ENCODE measurements at places on chromosomes 2 and 18. TPM values are rescaled to one million over a fixed set of nuclear protein-coding genes. Genes with fewer than 3 reads are reported as not detected.

DNA sequence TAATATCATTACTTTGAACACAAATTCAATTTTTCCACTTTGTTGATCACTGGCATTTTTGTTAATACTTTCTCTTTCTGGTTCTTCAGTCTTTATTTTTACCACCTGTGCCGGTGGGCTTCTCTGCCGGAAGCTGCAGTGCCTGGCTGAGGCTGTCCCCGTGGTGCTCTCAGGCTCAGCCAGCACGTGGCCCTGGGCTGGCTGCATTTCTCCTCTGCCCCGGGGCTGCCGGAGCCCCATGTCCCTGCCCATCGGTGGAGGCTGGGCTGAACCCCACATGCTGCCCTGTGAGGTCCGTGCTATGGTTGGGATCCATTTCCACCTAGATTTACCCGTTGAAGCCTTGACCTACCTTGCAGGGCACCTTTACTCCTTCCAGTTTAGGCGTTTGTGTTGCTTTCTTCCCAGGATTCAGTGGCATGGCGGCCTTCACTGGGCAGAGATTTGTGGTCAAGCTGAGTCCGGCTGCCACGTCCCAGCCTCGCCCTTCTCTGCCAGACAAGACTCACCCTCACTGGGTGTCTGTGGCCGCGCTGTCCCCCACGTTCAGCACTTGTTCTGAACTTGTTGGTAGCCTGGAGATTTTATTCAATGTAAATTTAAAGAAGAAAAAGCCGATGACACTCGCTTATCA is 12.8 kb upstream of the TMEM18 start:
- no peaks in the 10 kb centered on the region for H3K27me3 ChIP-seq
- no peak overlapping the region for H3K4me3 ChIP-seq
- no peaks in the 10 kb centered on the region for H3K36me3 ChIP-seq
- no peak overlapping the region for H3K27ac ChIP-seq

- DNase-seq = no peak
- H3K27ac ChIP-seq = no peak overlapping the region
- H3K27me3 ChIP-seq = no peaks in the 10 kb centered on the region
- no peak overlapping the region for H3K4me3 ChIP-seq
- peaks cover 15% of the 10 kb centered on the region for H3K4me1 ChIP-seq
These were observed 105.3 kb downstream of the HDAC4 start for GRCh38 chr2:239295377-239296019.

DNA sequence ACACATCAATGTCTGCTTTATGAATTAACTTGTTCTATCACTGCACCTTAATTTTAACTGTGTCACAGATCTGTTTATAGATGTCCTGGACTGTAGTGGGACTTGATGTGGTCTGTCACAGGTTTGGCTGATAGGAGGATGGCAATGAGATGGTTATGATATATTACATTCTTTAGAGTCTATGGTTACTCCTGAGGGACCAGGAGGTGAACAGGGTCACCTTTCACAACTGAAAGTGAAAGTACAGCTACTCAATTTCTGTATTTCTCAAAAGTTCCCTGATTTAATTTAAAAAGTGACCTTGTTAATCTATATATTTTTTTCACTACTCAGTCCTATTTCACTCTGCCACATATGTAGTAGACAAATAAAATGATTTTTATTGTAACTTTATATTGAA is 1284.1 kb upstream of the GYPC start:
- no peaks in the 10 kb centered on the region for H3K27me3 ChIP-seq
- H3K4me1 ChIP-seq = no peaks in the 10 kb centered on the region
- no peaks in the 10 kb centered on the region for H3K36me3 ChIP-seq
- H3K4me3 ChIP-seq = no peak overlapping the region

DNA sequence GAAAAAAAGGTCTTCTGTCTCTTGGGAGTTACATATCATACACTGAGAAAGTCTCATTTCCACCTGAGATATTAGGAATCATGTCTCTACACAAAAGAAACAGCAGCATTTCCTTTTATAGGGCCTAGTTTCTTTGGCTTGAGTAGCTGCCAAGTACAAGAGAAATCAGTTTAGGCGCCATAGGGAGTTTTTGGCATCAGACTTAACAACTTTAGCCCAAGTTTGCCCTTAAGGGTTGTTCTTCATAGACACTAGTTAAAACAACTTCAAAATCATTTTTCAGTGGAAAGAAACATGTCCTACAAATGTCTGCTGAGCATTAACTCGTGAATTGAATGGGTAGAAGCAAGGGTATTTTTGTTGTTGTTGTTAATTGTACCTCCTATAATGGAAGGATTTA is 587.0 kb upstream of the DSEL start:
- H3K4me1 ChIP-seq = peaks cover 7% of the 10 kb centered on the region
- no peak overlapping the region for H3K4me3 ChIP-seq
- no peak for DNase-seq
- H3K27ac ChIP-seq = no peak overlapping the region

PROKR1 gene
- total RNA-seq = 15.7 TPM

SDC1 gene
- total RNA-seq = 2.9 TPM

SCG2 gene
- total RNA-seq = 27.0 TPM

LGALSL gene
- 5.9 TPM for total RNA-seq

NABP1 gene
- 38.4 TPM for total RNA-seq

UGT1A10 gene
- not detected for total RNA-seq

PUM2 gene
- total RNA-seq = 112 TPM

All from A673 (cell line).